ENCODE measurements at places on chromosomes 12 and 14.

- no peak for DNase-seq
Observed at GRCh38 chr14:55127460-55127951, 1.5 kb upstream of the LGALS3 start.

- DNase-seq = no peak
Observed at GRCh38 chr14:60356386-60356785, 107.4 kb downstream of the PPM1A start.

DNA sequence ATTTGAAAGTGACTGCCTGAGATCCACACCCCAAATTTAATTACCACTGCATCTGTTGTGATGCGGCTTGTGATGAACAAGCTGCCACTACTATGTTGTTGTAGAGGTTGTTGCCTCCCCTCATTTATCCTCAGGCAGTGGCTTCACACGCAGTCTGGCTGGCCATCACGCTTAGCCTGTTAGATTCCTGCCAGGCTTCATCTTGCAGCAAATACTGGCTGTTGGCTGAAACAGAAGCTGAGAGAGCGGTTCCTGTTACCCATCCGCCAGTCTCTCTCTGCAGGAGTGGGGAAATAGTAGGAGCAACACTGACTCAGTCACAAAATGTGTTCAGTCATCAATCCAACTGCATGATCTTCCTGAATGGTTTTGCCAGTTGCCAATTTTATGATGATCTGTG lies 934.4 kb downstream of the FLRT2 start:
- DNase-seq = no peak

DNA sequence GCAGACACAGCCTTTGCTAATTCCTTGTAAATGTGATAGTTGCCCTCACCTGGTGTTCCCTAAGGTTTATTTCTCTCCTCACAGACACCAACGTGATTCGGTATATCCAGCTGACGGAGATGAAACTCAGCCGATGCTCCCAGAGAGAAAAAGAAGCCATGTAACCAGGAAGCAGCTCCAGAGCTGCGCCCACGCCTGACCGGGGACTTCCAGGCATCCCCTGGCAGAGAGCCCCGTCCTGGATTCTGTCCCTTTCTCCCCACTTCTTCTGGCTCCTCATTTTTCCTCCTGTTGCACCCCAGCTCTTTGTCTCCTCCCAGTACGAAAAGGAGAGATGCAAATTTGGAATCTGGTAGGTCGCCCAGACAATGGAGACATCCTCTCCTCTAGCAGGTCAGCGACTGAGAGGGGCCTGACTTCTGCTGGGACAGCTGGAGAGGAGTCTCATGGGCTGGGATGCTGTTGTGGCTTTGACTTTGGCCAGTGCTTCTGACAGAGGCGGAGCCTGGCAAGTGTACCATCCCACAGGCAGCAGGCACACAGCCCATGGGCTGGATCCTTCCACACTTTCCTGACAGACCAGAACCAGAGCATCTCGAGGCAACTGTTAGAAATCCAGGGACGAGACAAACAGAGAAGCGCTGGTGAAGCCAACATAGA lies 29.4 kb downstream of the TTC9 start:
- DNase-seq = no peak

DNA sequence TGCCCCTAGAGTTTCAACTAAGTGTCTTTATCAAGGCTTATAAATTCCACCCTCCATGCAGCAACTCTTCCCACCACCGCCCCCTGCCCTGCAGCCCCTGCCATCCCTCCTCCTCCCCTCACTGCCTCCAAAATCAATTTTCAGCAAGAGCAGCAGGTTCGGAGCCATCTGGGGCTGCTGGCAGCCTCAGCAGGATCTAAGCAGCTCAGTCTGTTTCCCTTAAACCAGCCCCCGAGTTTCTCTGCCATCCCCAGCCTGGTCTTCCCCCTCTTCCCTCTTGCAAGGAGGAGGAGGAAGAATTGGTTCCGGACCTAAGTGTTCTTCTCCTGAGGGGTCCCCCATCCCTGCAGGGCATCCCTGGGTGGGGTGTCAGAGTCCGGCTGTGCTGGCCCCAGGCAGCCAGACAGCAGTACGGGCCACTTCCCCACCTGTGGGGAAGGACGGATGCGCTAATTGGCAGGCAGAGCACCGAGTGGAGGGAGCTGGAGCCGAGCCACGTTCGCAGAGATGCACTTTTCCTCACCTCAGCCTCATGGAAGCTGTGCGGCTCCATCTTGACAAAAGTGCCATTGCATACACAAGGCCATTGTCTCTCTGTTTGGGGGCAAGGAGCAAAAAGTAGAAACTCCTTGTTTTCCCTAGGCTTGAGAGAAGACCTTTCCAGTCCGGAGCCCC lies 189.3 kb downstream of the KCNA5 start:
- DNase-seq = no peak

- no peak for DNase-seq
Observed at GRCh38 chr12:68287106-68287505, 33.7 kb upstream of the IL22 start.

DNA sequence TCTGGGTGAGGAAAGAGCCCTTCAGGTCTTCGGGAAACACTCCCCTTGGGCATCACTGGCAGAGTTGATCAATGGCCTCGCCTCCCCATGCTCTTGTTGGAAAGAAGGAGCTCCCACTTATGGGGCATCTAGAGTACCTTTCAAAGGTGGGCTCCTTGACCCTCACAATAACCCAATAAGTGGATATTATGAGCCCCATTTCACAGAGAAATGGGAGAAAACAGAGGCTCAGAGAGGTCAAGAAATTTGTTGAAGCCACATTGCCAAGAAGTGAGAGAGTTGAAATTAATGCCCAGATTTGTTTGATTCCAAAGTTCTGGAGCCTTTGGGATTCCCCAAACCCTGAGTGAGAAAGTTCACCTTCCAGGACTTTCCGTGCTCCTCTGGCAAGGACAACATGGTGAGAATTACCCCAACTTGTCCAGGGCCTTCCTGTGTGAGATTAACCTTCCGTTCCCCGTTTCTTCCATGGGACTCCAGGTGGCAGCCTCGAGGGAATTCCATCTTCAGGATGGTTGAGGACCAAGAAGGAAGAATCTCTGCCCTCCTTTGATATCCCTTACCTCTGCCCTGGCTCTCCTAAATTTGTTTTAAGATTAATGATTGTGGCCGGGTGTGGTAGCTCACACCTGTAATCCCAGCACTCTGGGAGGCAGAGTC lies 7.5 kb upstream of the CHD4 start:
- DNase-seq = peak; percentile 52

- DNase-seq = no peak
Observed at GRCh38 chr12:128820723-128821432, 2.9 kb downstream of the SLC15A4 start.

GRCh38 chr12:109845824-109846205 lies 12.6 kb upstream of the TRPV4 start:
- no peak for DNase-seq

DNA sequence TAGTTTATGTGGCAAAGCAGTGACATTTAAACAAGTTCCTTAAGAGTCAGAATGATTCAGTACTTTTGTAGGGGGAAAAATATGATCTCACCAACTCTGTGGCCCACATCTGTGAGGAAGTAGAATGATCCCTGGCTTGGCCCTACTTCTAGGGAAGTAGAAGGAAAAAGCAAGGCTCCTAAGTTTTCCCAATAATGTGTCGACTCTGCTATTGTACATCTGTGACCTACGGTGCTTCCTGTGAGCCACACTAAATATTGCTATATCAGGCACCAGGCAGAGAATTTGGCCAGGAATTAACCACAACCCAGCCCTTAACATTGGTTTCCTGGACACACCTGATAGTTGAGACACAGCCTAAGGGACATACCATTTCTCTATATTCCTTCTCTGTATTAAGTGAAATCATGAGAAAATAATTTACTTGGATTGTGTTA lies 9.3 kb upstream of the NID2 start:
- no peak for DNase-seq

DNA sequence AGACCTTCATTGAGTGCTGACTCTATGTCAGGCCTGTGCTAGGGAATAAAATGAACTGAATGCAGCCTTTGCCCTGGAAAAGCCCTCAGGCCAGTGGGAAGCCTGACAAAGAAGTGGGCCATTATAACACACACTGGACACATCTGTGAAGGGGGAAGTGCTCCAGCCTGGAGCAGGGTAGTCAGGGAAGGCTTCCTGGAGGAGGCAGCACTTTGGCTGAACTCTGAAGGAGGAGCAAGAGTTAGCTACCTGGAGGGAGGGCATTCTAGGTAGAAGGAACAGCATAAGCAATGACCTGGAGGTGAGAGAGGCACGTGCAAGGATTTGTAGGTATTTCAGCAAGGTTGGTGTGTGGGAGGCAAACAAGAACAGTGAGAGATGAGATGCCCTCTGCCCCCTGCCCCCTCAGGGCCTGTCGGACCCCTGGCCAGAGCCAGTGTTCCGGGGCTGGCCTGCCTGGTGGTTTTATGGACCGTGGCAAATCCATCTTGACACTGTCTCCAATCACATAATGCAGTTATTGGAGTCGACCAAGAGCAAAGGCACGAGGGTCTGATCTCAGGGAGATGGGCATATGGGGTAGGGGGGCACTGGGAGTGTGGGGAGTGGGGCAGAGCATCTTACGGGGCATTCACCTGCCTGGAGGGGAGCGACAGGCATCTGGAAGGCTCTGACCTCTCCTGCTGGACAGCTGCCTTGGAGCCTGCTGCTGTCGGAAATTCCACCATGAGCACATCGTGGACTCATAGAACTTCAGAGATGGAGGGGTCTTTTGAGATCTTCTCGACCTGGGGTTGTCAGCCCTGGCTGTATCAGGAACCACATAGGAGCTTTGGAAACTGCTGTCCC lies 2.7 kb upstream of the FAM222A start:
- no peak for DNase-seq

DNA sequence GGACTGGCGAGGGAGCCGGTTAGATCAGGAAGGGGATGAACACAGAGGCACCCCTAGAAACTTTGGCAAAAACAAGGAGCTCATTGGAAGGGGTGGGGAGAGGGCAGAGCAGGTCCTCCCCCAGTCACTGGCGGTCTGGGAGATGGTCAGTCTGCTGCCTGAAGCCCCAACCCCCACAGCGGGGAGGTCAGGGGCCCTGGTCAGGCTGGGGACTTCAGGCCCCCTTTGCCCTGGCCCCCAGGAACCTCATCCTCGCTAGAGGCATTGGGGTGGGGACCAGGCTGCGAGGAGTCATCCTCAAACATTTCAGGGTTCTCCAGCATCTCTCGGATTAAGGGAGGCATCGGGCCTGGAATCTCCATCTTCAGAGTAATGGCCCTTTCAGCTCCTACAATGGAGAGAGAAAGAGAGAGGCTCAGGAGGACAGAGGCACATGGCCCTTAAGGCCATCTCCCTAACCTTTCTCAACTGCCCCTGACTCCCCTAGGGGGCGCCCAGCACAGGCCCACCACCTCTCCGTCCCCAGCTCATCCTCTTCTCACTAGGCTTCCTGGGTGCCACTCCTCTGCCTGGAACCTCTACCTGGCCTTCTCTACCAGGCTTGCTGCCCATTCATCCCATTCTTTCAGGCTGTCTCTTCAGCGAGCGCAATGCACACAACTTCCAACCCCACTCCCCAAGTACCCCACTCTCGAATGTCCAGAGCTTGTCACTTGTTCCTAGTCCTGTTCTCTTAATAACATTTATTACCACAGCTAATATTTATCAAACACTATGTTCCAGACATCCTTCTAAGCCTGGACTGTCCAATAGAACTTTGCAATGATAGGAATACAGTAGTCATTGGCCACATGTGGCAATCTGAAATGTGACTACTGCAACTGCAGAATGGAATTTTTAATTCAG lies 4.7 kb upstream of the ITGB7 start:
- DNase-seq = no peak

- DNase-seq = no peak
Observed at GRCh38 chr12:101480849-101481248, 5.7 kb downstream of the SPIC start.

DNA sequence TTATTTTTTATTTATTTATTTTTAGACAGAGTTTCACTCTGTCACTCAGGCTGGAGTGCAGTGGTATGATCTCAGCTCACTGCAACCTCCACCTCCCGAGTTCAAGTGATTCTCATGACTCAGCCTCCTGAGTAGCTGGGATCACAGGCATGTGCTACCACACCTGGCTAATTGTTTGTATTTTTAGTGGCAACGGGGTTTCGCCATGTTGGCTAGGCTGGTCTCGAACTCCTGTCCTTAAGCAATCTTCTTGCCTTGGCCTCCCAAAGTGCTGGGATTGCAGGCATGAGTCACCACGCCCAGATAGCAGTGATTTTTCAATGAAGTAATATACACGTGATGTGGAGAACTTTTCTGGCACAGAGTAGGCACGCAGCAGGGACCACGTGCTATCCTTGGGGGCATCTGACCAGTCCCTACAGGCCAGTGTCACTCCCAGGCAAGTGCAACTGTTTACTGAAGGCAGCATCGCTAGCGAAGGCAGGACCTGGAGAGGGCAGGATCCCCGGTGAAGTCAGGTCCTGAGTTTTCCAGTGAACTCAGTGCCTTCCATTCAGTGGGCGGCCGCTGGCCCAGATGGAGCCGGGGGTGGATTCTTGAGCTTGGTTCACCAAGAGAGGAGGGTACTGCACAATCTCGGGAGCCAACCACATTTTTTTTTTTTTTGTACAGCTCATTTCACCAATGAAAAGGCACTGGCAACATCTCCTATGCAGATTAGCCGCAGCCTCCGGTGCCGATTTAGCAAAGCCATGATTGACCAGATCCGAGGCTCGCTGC lies 11.1 kb upstream of the CLMN start:
- no peak for DNase-seq

- DNase-seq = peak; percentile 67
Observed at GRCh38 chr14:76717508-76718290, 43.6 kb upstream of the VASH1 start.

- DNase-seq = peak; percentile 78
Observed at GRCh38 chr12:132189378-132190011, 45.2 kb downstream of the NOC4L start.

DNA sequence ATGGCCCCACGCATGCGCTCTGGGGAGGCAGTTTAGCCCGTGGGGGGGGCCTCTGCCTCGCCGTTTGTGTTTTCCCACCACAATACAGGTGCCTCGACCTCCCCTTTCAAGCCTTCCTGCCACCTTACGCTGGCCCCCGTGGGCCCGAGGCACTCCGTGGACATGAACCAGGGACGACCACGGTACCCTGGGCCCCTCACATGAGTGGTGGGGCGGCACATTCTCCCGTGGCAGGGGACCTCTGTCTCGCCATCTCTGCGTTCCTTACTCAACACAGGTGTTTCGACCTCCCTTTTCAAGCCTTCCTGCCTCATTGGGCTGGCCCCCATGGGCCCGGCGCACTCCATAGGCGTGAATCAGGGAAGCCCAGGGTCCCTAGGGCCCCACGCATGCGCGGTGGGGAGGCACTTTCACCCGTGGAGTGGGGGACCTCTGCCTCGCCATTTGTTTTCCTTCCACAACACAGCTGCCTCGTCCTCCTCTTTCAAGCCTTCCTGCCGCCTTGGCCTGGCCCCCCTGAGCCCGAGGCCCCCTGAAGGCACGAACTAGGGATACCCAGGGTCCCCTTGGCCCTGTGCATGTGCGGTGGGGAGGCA lies 339.5 kb downstream of the ALG10 start:
- no peak for DNase-seq

DNA sequence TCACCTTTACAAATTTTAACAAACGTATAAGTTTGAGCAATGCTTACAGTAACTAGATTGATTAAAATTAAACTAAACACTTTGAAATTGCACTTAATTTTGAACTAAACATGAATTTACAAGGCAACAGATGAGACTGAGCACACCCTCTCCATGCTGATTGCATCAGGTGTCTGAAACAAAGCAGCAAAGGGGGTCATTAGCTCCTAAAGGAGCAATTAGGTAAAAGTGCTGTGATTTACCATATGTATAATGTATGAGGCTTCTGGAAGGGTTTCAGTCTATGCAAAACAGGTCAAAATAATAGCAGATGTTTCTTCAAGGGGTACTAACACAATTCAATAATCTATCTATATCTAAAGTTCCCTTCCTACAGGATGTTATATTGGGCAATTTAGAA lies 98.8 kb upstream of the LMNTD1 start:
- DNase-seq = no peak

All from DMS79 treated with DMSO at 0.1 percent for 48 hours (cell line).